WTC11 (cell line): ENCODE measurements at places on chromosomes 4 and X. TPM values are rescaled to one million over a fixed set of nuclear protein-coding genes. Genes with fewer than 3 reads are reported as not detected.

The BTK gene
- total RNA-seq = 0.66 to 1.1 TPM (median 0.74 TPM) in 3 replicates

The BCORL1 gene
- 9.3 to 12.0 TPM (median 9.6 TPM) in 3 replicates for total RNA-seq

The MOB1B gene
- 26.1 to 28.6 TPM (median 28.0 TPM) in 3 replicates for total RNA-seq

The ANXA3 gene
- total RNA-seq = 10.7 to 13.3 TPM (median 12.0 TPM) in 3 replicates

The SASH3 gene
- 0.22 to 0.57 TPM (median 0.25 TPM) in 3 replicates for total RNA-seq

The SCLT1 gene
- 12.3 to 14.3 TPM (median 14.2 TPM) in 3 replicates for total RNA-seq

The MAGEB10 gene
- total RNA-seq = not detected in 3 replicates

The DUSP21 gene
- total RNA-seq = not detected in 3 replicates

The MXRA5 gene
- total RNA-seq = 1.8 to 2.8 TPM (median 1.8 TPM) in 3 replicates

The MGAT4D gene
- total RNA-seq = not detected in 3 replicates

The NOX1 gene
- total RNA-seq = not detected in 3 replicates

The POLN gene
- total RNA-seq = 2.5 to 3.5 TPM (median 2.8 TPM) in 3 replicates

The HDAC8 gene
- total RNA-seq = 22.5 to 30.3 TPM (median 26.6 TPM) in 3 replicates

The FAM47B gene
- total RNA-seq = not detected in 3 replicates

The SPATA4 gene
- not detected in 3 replicates for total RNA-seq

The GPR82 gene
- total RNA-seq = not detected in 3 replicates

The ENOPH1 gene
- 72.3 to 78.3 TPM (median 75.0 TPM) in 3 replicates for total RNA-seq
